ENCODE measurements at places on chromosomes 3 and 15. TPM values are rescaled to one million over a fixed set of nuclear protein-coding genes. Genes with fewer than 3 reads are reported as not detected.

ROBO1 gene
- 14.2 TPM for total RNA-seq

PEX5L gene
- not detected for total RNA-seq

ST8SIA2 gene
- 0.13 TPM for total RNA-seq

TRH gene
- total RNA-seq: not detected

DUOX1 gene
- total RNA-seq: 0.33 TPM

PLSCR5 gene
- total RNA-seq: not detected

DNA sequence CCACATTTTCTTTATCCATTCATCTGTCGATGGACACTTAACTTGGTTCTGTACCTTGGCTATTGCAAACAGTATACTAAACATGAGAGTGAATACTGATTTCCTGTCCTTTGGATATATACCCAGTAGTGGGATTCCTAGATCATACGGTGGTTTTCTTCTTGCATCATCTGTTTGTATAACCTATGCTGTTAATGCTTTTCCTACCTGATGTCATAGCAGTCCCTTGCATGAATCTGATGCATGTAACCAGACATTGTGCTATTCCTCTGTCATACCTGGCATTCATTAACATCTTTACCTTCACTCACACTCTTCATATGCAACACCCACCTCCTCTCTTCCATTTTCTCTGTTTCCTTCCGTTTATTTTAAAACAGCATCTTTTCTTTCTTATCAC lies 185.2 kb downstream of the KLHL25 start:
- no peak for DNase-seq

- DNase-seq: no peak
Measured at GRCh38 chr15:40995656-40996055, 42.4 kb downstream of the CHAC1 start.

DNA sequence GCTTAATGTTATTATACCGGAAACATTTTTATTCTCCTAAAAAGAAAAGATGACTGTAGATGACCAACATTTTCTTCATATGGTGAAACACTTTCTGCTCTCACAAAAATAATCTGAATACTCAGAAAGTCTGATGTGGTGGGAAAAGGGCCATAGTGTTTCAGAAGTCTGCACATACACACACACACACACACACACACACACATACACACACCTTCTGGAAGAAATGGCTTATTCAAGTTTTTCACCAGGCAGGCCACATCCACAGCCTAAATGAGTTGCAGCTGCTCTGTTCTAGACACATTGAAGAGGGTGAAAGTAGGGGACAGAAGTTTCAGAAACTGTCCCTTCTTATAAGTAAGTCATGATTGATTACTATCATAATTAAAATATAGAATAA lies 220.0 kb downstream of the ZMAT3 start:
- no peak for DNase-seq

DNA sequence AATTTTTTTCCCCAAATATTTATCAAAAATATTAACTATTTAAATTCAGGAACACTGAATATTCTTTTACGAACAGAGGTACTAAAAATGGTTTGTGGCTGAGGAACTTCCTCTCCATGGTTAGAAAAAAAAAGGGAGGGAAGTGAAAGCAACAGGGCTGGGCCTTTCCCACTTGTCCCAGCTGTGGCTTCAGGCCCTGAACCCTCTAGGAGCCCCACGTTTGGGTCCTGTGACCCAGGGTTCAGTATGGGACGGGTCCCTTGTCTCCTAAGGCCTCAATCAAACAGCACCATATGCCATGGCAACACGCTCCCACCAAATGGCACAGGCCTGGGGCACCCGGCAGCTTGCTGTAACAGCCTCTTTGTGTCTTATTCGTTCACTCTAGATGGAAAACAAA lies 32.4 kb downstream of the POC1A start:
- DNase-seq: no peak

DNA sequence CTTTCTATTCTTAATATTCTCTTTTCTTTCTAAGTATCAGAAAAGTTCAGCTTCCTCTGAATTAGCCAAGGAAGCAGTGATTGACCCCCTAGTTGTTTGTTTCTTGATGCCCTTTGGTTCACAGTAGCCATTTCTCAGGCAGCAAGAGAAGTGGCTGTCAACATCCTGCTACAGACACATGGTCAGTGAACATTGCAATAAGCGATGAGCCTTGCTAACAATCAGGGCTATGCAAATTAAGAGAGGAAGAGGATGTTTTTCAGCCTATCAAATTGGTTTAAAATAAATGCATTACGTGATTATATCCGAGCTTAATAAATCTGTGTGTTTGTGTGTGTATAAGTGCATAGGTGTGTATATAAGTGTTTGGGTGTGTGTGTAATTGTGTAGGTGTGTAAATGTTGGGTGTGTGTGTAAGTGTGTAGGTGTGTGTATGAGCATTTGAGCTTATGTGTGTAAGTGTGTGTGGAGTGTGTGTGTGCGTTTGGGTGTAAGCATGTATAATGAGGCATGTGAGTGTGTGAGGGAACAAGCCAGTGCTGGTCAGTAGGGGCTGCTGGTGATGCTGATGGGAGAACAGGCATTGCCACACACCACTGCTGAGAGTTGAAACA lies 78.1 kb upstream of the XCR1 start:
- DNase-seq: no peak

GRCh38 chr3:112807685-112808084 lies 39.0 kb downstream of the CD200R1L start:
- DNase-seq: no peak

- DNase-seq: no peak
Measured at GRCh38 chr3:177051411-177051810, 145.9 kb downstream of the TBL1XR1 start.

DNA sequence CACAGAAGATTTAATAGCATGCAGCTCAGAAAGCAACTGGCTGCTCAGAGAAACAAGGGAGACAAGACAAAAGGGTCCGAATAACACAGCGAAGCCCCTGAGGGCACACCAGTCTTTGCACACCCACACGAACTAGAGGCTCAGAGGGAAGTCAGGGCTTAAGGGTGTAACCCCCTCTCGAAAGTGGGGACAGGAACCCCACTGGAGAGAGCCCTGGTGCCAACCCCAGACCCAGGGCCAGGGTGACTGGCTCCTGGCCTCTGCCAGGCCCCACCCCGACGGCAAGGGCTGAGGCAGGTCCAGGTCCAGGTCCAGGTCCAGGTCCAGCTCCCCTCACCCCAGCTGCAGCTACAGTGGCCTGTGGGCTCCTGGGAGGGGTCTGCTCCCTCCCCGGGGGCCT lies 10.5 kb upstream of the PRR23E start:
- no peak for DNase-seq

GRCh38 chr3:15794842-15795650 lies 2.7 kb downstream of the ANKRD28 start:
- DNase-seq: no peak

DNA sequence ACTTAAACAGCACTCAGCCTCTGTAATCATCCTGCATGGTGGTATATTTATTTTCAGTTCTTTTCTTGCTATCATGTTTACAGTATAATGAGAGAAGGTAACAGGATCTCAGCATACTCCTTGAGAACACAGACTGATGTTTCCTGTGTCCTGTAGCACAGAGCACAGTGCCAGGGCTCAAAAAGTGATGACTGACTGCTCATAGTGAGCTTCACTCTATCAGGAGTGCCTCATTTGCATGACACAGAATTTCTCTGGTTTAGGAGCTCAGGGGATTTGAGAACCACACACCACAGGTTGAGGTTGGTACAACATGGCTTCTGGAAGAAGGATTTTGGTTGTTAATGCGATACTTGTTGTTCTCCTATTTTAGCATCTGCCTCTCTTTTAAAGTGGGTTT lies 68.5 kb upstream of the SLC2A2 start:
- no peak for DNase-seq

DNA sequence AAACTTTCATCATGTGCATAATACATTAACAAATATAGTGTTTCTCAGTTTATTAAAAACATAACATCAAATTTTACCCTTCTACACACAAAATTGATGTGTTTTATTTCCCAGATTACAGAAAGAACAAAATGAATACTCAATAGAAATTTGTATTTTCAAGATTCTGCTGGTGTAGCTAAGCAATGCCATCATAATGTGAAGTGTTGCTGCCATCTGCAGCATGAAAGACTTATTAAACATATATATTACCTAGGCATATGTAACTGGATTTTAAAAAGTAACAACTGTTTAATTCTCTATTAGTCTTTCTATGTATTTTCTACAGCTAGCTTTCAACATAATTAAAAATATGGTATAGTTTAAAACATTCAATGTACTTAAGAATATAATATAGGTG lies 27.5 kb downstream of the PLSCR5 start:
- DNase-seq: no peak

DNA sequence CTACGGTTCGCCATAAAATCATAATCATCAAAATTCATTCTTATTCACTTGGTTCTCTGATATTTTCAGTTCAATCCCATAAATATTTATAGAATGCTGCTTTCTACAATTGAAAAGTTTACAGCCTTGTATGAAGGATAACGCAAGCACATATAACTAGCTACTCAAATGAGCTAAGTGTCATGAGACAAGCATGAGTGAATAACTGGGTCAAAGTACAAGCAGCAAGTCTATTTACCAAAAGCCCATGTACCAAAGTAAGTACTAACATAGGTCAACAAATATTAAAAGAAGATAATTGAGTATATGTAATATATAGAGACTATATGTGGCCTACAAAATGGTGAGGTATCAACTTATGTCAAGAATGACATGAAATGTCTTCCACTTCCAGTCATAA lies 596.6 kb downstream of the GBE1 start:
- no peak for DNase-seq

- no peak for DNase-seq
Measured at GRCh38 chr15:29813009-29813408, 9.3 kb downstream of the TJP1 start.

DNA sequence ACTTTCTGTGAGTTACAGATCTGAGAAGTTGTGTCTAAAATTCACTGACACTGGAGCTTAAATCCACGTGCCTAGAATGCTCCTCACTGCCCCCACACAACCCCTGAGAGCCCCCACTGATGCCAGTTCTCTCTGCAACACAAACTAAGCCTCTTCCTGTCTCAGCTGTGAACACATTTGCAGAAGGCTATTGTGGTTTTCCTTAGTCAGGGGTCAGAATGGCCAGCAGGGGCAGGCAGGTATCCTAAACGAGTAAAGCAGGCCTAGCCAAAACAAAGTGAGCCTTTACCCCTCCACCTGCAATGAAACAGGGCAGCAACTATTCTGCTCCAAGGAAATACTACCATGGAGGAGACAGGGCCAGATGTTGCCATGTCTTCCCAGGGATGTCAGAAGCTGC lies 78.6 kb downstream of the FHIT start:
- DNase-seq: no peak

DNA sequence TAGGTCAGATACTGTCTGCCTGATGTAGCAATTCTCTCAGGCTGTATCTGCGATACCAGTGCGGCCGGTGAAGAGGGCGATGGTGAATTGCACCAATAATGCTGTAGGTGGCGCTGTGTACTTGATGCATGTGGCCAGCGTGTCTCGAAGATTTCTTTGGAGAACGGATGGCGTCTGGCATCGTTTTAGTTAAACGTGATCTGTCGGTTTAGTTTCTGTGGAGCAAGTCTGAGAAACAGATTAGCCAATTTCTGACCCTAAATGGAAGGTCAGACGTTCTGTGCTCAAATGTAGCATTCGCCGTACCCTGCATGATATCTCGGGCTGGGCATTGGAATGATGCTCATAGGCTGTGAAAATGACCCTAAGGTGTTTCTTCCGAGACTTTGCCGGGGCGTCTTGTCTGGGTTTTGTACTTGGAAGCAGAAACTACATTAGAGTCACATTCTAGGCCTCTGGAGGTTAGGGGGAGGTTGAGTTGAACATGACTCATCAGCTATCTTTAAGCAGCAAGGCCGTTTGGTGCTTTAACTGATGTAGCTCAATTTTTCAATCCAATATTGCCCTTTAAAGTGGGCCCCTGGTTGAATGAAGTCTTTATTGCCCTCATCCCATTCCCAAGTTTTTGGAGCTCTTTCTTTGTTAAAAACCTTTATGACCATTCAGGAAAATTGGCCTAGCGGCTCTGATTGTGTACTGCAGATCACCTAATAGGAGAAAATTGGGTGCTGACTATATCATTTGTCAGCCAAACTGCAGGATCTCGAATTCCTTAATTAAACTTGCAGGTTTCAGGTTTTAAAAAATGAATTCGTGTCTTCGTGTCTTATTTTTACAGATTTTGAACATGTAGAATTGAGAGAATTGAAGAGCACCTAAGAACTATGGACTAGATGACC lies 80.0 kb downstream of the SQOR start:
- DNase-seq: no peak
